G401 (cell line): ENCODE measurements at places on chromosomes 12 and 14.
A peak's percentile ranks its signal among the peaks of the same experiment; 100 is the strongest.

GRCh38 chr12:46609273-46609623 lies 216.5 kb downstream of the SLC38A4 start:
- no peak for DNase-seq

DNA sequence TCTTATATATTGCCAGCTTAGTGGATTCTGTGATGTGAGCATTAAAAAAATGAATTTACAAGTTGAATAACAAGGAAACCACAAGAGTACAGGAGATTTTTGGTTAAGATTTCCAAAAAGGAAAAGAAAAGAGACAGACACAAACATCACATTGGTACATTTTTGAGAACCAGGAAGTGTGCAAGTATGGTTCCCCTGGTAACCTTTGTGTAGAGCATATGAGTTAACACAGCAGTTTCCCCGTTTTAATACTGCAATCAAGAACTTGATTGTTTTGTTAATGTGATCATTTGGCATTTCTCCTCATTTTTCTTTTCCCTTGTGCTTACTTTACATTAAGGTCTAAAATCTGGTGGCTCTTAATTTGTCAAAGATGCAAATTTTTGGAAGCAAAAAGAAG lies 490.4 kb upstream of the ATP2B1 start:
- DNase-seq: no peak

DNA sequence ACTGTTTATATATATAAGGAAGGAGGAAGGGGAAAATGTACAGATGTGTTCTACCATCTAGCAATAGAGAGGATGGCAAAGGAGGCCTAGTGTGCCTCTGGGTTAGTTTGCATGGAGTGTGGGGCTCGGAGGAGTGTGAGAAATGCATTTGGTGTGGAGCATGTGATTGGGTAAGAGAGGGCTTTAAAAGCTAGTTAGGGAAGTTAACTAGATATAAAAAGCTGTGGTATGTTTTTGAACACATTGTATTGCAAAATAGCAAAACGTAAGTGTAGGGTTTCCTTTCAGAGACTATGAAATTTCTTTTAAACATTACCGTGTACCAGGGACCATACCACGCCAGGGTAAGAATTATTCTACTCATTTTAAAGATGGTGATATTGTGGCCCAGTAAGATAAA lies 53.3 kb upstream of the STXBP6 start:
- no peak for DNase-seq

DNA sequence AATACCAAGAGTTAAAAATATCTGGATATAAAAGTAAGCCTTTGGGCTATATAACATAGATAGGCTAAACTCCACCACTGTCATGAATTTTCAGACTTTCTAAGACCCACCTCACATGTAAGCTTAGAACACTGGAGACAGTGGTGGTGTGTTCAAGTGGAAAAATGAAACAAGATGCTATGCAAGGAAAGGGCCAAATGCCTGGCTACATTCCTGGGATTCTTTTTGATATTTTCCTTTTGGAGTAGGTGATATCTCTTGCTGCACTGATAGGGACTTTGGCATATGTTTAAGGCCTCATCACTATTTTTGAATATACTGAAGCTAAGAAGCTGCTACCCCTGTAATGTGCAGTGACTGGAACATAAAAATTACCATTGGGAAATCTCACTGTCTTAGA lies 341.3 kb downstream of the SLC16A7 start:
- no peak for DNase-seq

GRCh38 chr12:115320451-115320850 lies 636.5 kb upstream of the TBX3 start:
- DNase-seq: no peak

DNA sequence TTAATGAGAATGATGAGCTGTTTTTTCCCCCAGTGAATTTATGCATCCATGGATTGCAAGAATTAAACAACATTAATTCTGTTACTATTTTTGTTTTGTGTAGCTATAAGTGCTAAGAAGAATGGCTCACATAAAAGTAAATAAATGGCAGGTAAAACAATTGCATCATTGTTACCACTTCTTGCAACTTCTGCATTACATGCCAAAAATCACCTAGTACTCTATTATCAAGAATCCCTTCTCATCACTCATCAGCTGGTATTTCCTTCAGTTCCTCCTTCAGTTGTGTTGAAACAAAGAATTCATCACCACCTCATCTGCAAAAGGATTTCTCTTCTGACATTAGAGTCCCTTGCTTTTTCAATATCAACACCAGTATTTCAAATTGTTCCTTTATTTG lies 773 bp downstream of the A2M start:
- DNase-seq: no peak

DNA sequence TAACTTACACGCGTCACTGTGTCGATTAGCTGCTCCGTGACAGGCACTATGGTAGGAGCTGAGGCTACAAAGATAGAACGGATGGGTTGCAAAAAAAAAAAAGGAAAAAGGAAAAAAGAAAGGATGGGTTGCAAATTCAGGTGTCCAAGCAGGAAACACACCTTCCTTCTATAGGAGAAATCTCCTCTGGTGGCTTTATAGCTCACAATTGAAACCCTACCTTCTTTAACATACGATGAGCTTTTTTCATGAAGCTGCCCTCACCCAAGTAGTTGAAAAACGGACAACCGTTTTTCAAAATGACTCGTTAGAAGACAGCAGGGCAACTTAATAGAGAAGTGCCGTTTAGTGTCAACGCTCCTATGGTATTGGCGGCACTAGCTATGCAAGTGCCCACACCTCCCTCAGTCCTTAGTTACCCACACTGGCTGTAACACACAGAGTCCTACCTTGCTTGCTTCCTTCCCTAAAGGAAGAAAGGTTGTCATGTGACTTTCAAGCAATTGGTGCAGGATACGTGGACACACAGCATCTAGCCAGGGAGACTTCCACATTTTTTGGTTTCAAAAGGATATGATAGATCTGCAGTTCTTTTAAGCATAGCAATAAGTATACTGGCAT lies 682 bp upstream of the TRIP11 start:
- DNase-seq: peak; percentile 90

- peak; percentile 67 for DNase-seq
Observed at GRCh38 chr14:64835431-64835830, 44.3 kb downstream of the SPTB start.

- DNase-seq: peak; percentile 45
Observed at GRCh38 chr12:20443792-20444191, 75.5 kb downstream of the PDE3A start.

DNA sequence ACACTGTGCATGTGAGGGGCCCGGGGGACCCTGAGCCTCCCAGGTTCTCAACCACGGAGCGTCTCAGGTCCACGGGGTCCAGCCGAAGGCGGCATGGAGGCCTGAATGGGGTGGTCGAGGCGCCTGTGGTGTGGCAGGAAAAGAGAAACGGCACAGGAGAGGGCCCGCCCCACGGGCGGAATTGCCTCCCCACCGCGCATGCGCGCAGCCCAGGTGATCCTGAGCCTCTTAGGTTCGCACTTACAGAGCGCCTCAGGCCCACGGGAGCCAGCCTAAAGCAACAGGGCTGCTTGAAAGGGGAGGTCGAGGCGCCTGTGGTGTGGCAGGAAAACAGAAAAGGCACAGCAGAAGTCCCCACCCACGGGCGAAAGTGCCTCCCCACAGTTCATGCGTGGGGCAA lies 311.0 kb downstream of the ALG10 start:
- no peak for DNase-seq

DNA sequence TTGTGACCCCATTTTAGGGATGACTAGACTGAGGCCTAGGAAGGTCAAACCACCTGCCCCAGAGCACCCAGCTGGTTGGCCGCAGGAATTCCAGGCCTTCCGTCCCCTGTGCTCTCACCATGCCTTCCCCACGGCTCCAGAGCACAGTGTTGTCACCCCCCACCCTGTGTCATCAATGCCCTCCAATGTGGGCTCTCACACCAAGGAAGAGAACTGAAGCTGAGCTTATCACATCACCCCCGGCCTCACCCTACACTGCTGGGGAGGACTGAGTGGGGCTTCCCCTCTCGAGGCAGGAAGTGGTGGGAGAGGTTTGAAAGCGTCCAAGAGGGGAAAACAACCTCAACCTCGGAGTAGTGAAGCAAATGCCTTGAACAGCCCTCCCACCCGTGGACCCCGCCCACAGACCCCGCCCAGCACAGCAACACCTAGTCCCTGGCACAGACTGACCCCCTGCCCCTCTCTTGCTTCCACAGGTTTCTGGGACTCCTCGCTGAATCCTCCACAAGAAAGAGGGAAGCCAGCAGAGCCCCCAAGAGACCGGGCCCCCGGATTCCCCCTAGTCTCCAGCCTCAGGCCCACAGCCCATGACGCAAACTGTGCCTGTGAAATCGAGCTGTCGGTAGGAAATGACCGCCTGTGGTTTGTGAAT lies 97.2 kb downstream of the LGMN start:
- DNase-seq: no peak

GRCh38 chr12:81147292-81147919 lies 69.5 kb downstream of the ACSS3 start:
- no peak for DNase-seq

DNA sequence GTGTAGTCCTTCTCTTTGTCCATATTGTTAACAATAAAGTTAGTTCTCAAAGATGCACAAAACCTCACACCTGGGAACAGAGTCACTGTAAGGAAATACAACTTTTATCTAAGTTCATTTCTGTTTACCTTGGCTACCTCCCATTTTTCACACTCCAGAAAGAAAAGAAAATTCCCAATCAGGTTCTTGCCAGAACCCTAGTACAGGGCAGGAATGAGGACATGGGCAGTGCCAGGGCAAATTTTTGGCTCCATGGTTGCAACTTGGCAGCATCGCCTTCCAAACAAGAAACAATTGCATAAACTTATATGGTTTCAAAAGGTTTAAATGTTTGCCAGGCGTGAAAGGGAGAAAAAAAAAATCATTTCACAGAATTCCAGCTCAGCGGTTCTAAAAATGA lies 296.3 kb upstream of the PRKD1 start:
- DNase-seq: no peak

- DNase-seq: no peak
Observed at GRCh38 chr12:95411466-95411865, 62.5 kb upstream of the METAP2 start.

GRCh38 chr14:49733836-49734235 lies 34.1 kb upstream of the KLHDC2 start:
- no peak for DNase-seq

GRCh38 chr12:15435597-15435996 lies 113.3 kb downstream of the PTPRO start:
- no peak for DNase-seq

GRCh38 chr12:54006559-54007220 lies 2.1 kb upstream of the HOXC8 start:
- no peak for DNase-seq

DNA sequence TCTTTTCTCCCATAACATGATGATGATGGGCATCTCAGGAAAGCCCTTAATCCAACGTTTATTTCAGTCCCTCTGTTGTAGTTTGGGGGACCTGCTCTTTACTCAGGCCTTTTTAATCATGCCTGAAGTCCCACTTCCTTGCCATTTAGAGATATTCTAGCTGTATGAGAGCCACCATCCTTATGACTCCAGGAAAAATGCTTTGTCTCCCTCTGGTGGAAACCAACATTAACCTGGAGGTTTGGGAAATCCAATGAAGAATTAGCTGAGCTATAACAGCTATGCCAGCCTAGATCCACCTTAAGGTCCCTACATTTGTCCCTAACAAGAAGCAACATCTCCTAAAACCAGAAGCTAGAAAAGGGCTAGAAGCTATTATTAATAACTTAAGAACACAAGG lies 1399.1 kb downstream of the LRFN5 start:
- no peak for DNase-seq

DNA sequence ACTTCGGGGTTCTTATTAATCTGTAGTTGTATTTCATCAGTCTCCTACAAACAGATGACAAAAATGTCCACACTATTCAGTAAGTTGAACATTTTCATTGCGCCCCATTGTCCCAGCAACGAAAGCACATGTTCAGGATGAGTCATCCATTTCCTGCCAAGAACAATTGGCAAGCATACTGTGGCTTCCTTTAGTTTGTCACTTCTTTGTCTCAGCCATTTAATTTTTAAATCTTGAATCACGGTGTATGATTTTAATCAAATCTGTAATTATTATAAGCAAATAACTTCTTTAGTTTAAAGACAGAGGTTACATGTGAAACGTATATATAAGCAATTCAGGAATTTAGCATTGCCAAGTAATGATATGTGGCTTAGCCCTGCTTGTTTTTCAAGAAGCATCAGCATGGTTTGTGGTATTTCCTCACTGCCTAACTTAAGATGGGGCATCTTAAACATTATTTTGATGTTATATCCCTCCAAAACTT lies 211.3 kb upstream of the KRR1 start:
- DNase-seq: peak; percentile 93

DNA sequence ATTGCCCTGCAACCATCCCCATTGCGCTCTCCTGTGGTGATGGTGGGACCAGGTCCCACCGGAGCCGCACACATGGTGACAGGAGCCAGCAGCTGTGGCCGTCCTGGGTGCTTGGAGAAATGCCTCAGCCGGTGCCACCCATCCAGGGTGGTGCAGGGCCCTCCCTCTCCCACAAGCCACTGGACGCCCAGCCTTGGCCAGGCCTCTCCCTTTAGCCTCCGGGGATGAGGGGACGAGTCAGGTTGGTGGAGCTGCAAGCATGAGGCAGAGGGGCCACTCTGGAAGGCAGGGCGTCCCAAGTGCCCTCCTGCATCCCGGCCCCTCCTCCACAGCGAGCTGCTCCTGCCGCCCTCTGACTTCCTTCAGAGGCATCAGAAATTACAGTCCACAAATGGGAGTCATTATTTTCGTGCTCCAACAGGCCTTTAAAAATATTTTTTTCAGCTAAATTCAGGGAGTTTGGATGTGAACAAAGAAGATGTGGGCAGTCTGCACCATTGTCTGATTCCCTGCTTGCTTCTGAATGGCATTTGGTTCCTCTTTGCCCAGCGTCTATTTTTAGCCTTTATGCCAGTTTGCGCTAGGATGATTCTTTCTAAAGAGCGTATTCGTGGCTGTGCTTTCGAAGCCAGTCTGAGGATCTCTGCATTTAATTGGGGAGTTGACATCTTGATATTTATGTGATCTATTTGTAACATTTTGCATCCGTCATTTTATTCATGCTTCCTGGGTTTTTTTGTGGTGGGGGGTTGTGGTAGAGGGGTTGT lies 189.4 kb downstream of the ADGRD1 start:
- DNase-seq: peak; percentile 8

DNA sequence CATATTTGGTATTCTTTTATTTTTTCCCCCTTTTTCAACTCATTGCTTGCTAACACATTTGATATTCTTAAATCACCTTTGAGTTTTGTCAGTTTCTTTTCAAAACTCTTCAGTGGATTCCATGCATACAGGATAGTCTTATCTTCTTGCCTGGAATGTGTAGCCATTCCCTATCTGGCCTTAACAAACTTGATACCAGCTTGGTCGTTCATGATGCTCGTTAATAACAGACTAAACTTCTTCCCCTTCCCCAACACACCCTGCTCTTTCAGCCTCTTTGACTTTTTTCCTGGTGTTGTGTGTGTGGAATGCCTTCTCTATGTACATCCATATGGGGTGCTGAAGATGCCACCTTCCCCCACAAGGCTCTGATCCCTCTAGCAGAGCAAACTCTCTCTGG lies 17.7 kb upstream of the CALM1 start:
- no peak for DNase-seq

GRCh38 chr12:75483431-75483830 lies 2.9 kb downstream of the GLIPR1 start:
- DNase-seq: no peak
